ENCODE measurements at places on chromosomes 4 and X. TPM values are rescaled to one million over a fixed set of nuclear protein-coding genes. Genes with fewer than 3 reads are reported as not detected.

GRCh38 chrX:96721354-96721753 lies 36.7 kb downstream of the DIAPH2 start:
- no peaks in the 10 kb centered on the region for H3K4me1 ChIP-seq
- H3K27me3 ChIP-seq = no peaks in the 10 kb centered on the region
- no peak for DNase-seq
- no peaks in the 10 kb centered on the region for H3K36me3 ChIP-seq
- H3K27ac ChIP-seq = no peak overlapping the region

GRCh38 chr4:110452546-110452945 lies 23.4 kb upstream of the ENPEP start:
- no peak overlapping the region for H3K4me3 ChIP-seq
- H3K36me3 ChIP-seq = no peaks in the 10 kb centered on the region
- H3K4me1 ChIP-seq = no peaks in the 10 kb centered on the region

- H3K4me3 ChIP-seq = no peak overlapping the region
- no peaks in the 10 kb centered on the region for H3K4me1 ChIP-seq
- no peaks in the 10 kb centered on the region for H3K36me3 ChIP-seq
- no peaks in the 10 kb centered on the region for H3K27me3 ChIP-seq
- no peak overlapping the region for H3K27ac ChIP-seq
- DNase-seq = no peak
These were observed 703.5 kb downstream of the FAT4 start for GRCh38 chr4:126018274-126018673.

- no peaks in the 10 kb centered on the region for H3K4me1 ChIP-seq
- H3K27ac ChIP-seq = no peak overlapping the region
- no peaks in the 10 kb centered on the region for H3K36me3 ChIP-seq
- no peak for DNase-seq
These were observed 93.7 kb downstream of the SHOX start for GRCh38 chrX:724256-724655.

DNA sequence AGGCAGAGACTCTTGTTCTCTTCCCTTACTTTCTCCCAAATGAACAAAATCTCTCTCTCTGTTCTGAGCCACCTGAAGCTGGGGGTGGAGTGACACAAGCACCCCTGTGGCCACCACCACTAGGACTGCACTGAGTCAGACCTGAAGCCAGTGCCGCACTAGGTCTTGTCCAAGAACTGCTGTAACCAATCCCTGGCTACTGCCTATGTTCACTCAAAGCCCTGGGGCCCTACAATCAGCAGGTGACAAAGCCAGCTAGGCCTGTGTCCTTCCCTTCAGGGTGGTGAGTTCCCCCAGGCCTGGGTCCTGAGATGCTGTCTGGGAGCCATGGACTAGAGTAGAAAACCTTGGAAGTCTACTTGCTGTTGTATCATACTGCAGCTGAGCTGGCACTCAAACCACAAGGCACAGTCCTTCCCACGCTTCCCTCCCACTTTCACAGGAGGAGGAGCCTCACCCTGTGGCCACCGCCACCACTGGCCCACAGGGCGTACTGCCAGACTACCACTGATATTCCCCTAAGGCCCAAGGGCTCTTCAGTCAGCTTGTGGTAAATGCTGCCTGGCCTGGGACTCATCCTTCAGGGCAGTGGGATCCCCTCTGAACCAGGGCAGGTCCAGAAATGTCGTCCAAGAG lies 119.1 kb downstream of the RTL9 start:
- H3K27ac ChIP-seq = no peak overlapping the region
- no peak for DNase-seq
- no peak overlapping the region for H3K4me3 ChIP-seq
- H3K4me1 ChIP-seq = no peaks in the 10 kb centered on the region
- H3K27me3 ChIP-seq = no peaks in the 10 kb centered on the region

DNA sequence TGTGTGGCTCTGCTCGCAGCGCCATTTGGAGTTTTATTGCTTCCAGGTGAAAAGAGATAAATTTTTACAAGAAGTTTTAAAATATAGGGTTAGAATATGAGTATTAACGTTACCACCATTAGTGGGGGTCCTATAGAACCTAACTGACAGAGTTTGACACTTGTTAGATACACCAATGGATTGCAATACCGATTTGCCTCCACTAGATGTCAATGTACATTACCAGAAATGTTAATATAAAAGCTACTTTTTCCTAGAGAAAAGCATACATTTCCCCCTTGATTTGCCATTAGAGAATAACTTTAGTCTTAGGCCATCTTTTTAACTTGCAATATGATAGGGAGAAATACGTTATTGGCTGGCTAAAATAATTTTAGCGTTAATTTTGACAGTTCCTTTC lies 108.4 kb downstream of the LINC00632 start:
- no peaks in the 10 kb centered on the region for H3K36me3 ChIP-seq
- H3K27me3 ChIP-seq = no peaks in the 10 kb centered on the region
- DNase-seq = no peak

GRCh38 chrX:101745046-101745445 lies 85.4 kb upstream of the ARMCX2 start:
- no peaks in the 10 kb centered on the region for H3K4me1 ChIP-seq
- no peaks in the 10 kb centered on the region for H3K27me3 ChIP-seq
- no peak overlapping the region for H3K27ac ChIP-seq

GRCh38 chrX:88170553-88170952 lies 576.5 kb upstream of the CPXCR1 start:
- H3K36me3 ChIP-seq = no peaks in the 10 kb centered on the region
- no peak overlapping the region for H3K4me3 ChIP-seq
- no peak for DNase-seq
- no peaks in the 10 kb centered on the region for H3K4me1 ChIP-seq

VSIG4 gene
- total RNA-seq = 18.7 TPM

- H3K4me1 ChIP-seq = no peaks in the 10 kb centered on the region
- no peak overlapping the region for H3K27ac ChIP-seq
- no peaks in the 10 kb centered on the region for H3K36me3 ChIP-seq
- H3K4me3 ChIP-seq = no peak overlapping the region
- no peaks in the 10 kb centered on the region for H3K27me3 ChIP-seq
These were observed 1058.9 kb downstream of the C4orf33 start for GRCh38 chr4:130154901-130155300.

DNA sequence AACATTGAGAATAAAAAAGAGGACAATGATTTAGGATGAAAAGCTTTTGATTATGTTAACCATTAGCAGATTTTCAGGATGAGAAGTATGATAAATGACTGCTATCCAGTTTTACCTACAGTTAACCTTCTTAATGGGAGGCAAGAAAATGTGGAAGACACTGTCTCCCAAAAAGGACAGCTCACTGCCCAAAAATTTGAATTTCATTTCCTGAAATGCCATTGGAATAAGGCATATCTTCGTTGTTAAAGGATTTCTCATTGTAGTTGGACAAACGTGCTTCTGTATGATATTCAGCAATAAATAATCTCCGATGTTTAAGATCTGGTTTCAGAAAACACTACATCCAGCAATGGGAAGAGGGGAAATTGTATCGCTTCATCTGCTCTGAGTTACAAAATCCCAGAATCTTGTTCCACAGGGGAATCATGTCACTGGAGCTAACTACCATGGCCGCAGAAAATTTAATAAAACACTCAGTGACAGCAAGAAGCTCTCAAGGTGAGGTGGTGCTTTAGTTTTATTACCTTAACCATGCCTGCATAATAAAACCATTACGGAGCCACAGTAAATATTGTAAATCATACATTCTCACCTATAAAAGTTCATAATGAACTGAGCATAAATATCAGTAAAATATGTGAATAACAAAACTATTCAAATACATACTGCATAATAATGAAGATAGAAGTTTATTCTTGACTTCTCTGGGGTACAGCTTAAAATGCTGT lies 552.3 kb downstream of the PCDH7 start:
- no peaks in the 10 kb centered on the region for H3K36me3 ChIP-seq
- no peaks in the 10 kb centered on the region for H3K27me3 ChIP-seq
- DNase-seq = no peak
- no peak overlapping the region for H3K27ac ChIP-seq

RHOXF2B gene
- not detected for total RNA-seq

GRCh38 chrX:129000797-129001196 lies 522.5 kb downstream of the SMARCA1 start:
- H3K27me3 ChIP-seq = no peaks in the 10 kb centered on the region
- H3K4me3 ChIP-seq = no peak overlapping the region
- no peak for DNase-seq
- no peak overlapping the region for H3K27ac ChIP-seq

MAGEE1 gene
- not detected for total RNA-seq

DNA sequence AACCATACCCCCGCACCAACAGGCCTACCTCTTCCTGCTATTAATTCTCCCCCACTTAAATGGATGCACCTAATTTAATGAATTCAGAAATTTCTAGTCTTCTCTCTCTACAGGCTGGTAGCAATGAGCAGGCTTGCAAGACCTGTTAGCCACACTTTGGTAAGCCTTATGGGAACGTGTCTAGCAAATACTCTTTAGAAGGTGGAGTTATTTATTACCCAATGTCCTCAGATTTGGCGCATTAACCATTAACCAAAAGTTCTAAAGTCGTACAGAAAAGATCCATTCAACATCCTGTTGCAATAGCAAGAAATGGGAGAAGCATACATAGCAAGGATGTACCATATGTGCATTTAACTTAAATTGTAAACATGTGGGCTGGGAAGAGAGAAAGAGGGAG lies 47.5 kb downstream of the SLITRK2 start:
- no peak for DNase-seq
- no peak overlapping the region for H3K27ac ChIP-seq
- no peaks in the 10 kb centered on the region for H3K27me3 ChIP-seq

NPNT gene
- total RNA-seq = 11.6 TPM

SPATA4 gene
- not detected for total RNA-seq

PDGFRA gene
- total RNA-seq = 177 TPM

BDH2 gene
- total RNA-seq = 33.9 TPM

DNA sequence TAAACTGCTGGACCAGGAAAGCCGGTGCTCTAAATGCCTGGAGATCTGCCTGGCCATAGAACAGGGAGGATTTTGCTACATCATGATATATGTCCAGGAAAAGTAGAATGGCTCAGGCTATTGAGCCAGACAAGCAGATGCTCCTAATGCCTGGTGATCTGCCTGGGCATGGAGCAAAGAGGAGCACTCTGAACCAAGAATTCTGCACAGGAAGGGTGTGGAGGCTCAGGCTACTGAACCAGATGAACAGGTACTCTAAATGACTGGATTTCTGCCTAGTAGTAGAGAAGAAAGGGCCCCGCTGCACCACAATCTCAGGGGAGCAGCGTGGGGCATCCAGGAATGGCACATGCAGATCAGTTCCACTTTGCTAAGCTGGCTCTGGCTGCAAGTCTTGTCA lies 607.9 kb downstream of the ANKRD50 start:
- H3K27ac ChIP-seq = no peak overlapping the region
- H3K27me3 ChIP-seq = no peaks in the 10 kb centered on the region
- no peaks in the 10 kb centered on the region for H3K36me3 ChIP-seq
- DNase-seq = no peak
- no peak overlapping the region for H3K4me3 ChIP-seq

DNA sequence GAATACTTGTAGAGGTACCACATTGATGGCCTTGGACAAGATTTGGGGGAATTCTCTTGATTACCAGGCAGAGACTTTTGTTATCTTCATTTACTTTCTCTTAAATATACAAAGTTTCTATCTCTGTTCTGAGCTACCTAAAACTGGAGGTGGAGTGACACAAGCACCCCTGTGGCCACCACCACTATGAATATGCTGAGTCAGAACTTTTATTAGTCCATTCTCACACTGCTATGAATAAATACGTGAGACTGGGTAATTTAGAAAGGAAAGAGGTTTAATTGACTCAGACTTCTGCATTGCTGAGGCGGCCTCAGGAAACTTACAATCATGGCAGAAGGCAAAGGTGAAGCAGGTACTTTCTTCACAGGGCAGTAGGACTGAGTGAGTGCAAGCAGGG lies 67.1 kb downstream of the RTL3 start:
- no peak overlapping the region for H3K27ac ChIP-seq
- no peak for DNase-seq
- no peaks in the 10 kb centered on the region for H3K4me1 ChIP-seq
- no peak overlapping the region for H3K4me3 ChIP-seq

- DNase-seq = no peak
- no peaks in the 10 kb centered on the region for H3K27me3 ChIP-seq
- no peak overlapping the region for H3K4me3 ChIP-seq
- no peak overlapping the region for H3K27ac ChIP-seq
- H3K36me3 ChIP-seq = no peaks in the 10 kb centered on the region
- H3K4me1 ChIP-seq = peaks cover 2% of the 10 kb centered on the region
These were observed 78.7 kb downstream of the SUPT20HL2 start for GRCh38 chrX:24235084-24235710.

GRCh38 chrX:39674490-39675161 lies 423.1 kb downstream of the BCOR start:
- no peaks in the 10 kb centered on the region for H3K36me3 ChIP-seq
- H3K27me3 ChIP-seq = no peaks in the 10 kb centered on the region
- H3K4me1 ChIP-seq = no peaks in the 10 kb centered on the region
- no peak overlapping the region for H3K27ac ChIP-seq
- DNase-seq = no peak

DNA sequence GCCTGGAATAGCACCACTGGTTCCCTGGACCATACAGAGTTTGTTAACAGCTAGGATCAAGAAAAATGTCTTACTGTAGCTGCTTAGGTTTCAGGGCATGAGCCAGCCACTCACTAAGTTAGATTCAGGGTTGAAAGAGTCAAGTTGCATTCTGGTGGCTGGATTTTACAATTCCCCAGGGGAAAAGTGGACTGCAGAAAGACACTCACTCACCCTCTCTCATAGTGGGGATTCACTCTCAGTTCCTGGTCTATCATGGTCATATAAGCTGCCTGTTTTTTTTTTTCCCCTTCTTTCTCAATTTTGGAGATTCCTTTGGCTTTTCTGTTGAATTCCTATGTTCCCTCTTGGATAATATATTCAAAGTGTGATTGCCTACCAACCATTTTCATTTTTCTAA lies 744.2 kb upstream of the GRIA3 start:
- no peaks in the 10 kb centered on the region for H3K27me3 ChIP-seq
- H3K36me3 ChIP-seq = no peaks in the 10 kb centered on the region
- DNase-seq = no peak
- H3K27ac ChIP-seq = no peak overlapping the region
- H3K4me3 ChIP-seq = no peak overlapping the region

DNA sequence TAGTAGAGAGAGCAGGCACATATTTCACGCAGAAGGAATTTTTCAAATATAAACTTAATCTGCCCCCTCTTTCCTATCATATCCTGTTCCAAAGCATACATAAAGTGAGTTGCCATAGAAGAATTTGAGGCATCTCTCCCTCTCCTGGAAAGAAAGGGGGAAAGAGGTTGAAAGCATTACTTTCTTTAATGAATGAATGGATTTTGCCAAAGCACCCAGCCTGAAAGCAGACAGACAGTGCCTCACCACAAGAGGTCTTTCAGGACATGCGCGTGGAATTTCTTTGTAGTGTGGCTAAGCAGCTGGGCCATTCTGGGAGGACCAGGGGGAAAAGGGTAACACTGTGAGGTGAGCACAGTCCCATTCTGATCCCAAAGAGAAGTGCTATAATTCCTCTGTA lies 651.4 kb downstream of the IQCM start:
- H3K27ac ChIP-seq = no peak overlapping the region
- H3K27me3 ChIP-seq = no peaks in the 10 kb centered on the region
- no peaks in the 10 kb centered on the region for H3K4me1 ChIP-seq

- no peak for DNase-seq
- H3K27ac ChIP-seq = no peak overlapping the region
- no peak overlapping the region for H3K4me3 ChIP-seq
- no peaks in the 10 kb centered on the region for H3K36me3 ChIP-seq
- H3K27me3 ChIP-seq = no peaks in the 10 kb centered on the region
These were observed 70.7 kb downstream of the ANKRD50 start for GRCh38 chr4:124641715-124642381.

- H3K36me3 ChIP-seq = peaks cover 27% of the 10 kb centered on the region
- no peak overlapping the region for H3K27ac ChIP-seq
- no peaks in the 10 kb centered on the region for H3K27me3 ChIP-seq
- H3K4me1 ChIP-seq = peaks cover 33% of the 10 kb centered on the region
These were observed 64.7 kb downstream of the DHX15 start for GRCh38 chr4:24519649-24520048.
